ENCODE measurements at places on chromosomes 6 and 20.
A peak's percentile ranks its signal among the peaks of the same experiment; 100 is the strongest.

- DNase-seq: no peak
These were observed 49.9 kb downstream of the RIN2 start for GRCh38 chr20:19807946-19808330.

GRCh38 chr20:6012179-6012578, 41.7 kb downstream of the LRRN4 start:
- no peak for DNase-seq

DNA sequence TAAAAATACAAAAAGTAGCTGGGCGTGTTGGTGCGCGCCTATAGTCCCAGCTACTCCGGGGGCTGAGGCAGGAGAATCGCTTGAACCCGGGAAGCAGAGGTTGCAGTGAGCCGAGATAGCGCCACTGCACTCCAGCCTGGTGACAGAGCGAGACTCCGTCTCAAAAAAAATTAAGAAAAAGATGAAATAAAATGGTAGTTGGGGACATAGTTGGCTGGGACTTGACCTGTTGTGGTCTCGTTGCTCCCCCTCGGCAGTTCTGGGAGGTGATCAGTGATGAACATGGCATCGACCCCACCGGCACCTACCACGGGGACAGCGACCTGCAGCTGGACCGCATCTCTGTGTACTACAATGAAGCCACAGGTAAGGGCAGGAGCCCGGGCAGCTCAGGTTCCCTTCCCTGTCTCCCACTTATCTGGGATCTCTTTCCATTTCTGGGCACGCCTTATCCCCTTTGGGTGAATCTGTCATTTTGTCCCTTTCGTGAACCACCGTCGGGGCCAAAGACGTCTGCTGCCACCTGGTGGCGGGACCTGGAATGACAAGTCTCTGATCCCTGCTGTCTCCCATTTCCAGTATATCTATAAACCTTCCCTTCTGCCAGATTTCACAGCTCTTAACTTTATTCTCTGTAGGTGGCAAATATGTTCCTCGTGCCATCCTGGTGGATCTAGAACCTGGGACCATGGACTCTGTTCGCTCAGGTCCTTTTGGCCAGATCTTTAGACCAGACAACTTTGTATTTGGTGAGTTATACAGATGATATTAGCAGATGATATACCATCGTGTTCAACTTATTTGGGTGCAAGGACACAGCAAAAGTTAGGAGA, 2.3 kb downstream of the TUBB start:
- peak; percentile 92 for DNase-seq

DNA sequence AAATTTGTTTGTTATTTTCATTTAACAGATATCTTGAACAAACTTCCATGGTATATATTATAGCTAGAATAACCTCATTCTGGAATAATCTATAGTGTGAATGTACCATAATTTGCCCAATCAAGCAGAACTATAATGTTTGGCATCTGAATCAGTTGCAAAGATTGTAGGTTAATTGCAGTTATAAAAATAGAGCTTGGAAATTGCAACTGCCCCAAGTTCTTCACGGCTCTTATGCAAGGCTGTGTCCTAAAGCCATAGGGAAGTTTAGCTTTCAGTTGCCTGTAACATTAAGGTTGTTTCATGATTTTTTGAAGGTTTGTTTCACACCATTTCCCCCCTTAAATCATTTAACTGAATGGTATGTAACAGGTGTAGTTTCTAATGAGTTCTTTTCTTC, 19.4 kb downstream of the NQO2 start:
- DNase-seq: no peak

DNA sequence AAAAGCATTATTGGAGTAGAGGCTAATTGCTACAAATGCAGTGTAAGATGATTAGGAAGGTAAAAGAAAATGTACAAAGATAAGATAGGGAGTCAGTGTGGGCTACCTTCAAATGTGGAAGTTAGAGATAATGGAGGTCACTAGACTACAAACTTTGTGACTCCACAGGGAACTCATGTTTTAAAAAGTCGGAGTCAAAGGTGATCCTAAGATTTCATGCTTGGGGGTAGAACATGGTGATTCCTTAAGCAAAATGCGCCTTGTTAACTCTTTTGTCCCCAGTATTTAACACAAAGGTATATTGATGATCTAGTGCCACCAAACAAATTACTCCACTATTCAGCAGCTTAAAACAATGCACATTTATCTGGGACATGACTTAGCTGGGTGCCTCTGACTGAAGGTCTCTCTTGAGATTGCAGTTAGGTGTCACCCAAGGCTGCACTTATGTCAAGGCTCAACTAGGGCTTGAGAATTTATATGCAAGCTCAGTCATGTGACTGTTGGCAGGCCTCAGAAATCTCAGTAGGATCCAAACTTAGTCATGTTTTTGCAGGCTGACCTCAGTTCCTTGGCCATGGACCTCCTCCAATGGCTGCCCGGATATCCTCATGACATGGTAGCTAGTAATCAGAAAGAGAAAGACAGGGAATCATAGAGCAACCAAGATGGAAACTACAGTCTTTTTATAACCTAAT, 11.4 kb upstream of the SNX9 start:
- no peak for DNase-seq

DNA sequence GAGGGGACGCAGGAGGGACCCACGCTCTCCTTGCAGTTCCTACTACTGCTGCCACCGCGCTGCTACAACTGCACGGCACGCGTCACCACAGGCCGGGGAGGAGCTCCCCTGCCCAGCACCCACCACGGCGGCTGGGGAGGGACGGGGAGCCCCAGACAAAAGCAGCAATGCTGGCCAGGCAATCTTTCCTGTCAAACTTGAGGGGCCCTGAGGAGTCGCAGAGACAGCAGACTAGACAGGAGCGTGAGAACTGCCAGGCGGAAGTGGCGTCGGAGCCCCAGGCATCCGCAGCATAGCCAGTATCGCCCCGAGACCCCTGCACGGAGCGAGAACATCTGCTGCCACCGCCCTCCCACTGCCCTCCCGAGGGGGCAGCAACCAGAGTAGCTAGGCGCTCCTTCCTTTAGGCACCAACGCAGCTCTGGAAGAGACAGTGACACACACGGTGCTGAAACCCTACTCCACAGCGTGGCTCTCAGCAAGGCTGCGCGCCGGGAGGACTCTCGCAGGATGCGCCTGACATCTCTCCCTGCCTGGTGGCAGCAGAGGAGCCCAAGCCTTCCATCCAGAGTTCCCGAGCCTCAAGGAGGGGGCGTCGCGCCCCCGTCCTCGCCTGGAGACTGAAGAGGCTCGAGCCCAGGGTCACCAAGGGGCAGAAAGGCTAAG, 2.2 kb downstream of the TAF4 start:
- no peak for DNase-seq

Measured in CD4-positive, alpha-beta T cell (primary cell).